ENCODE measurements at places on chromosomes 7 and 10. TPM values are rescaled to one million over a fixed set of nuclear protein-coding genes. Genes with fewer than 3 reads are reported as not detected.
A peak's percentile ranks its signal among the peaks of the same experiment; 100 is the strongest.

DNA sequence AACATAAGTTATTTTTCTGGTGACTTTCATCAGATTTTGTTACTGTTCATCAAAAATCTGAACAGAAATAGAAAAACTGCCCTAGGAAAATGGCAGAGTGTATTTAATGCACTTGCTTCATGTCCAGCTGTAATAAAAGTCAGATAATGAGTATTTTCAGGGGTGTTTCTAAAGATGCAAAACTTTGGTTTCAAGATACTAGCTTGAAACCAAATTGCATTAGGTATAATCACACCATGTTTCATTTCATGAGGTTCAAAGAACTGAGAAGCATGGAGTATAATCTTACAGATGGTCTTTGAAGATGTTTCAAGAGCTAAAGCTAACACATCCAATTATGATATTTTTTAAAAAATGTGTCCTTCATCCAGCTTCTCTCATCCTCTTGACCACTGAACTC, 128.9 kb downstream of the NRCAM start:
- H3K4me1 ChIP-seq = no peaks in the 10 kb centered on the region
- H3K27me3 ChIP-seq = no peaks in the 10 kb centered on the region
- no peak overlapping the region for H3K4me3 ChIP-seq
- DNase-seq = no peak

- no peaks in the 10 kb centered on the region for H3K4me1 ChIP-seq
- H3K4me3 ChIP-seq = no peak overlapping the region
- no peak for DNase-seq
Observed at GRCh38 chr10:36468620-36469019, 656.8 kb upstream of the ANKRD30A start.

DNA sequence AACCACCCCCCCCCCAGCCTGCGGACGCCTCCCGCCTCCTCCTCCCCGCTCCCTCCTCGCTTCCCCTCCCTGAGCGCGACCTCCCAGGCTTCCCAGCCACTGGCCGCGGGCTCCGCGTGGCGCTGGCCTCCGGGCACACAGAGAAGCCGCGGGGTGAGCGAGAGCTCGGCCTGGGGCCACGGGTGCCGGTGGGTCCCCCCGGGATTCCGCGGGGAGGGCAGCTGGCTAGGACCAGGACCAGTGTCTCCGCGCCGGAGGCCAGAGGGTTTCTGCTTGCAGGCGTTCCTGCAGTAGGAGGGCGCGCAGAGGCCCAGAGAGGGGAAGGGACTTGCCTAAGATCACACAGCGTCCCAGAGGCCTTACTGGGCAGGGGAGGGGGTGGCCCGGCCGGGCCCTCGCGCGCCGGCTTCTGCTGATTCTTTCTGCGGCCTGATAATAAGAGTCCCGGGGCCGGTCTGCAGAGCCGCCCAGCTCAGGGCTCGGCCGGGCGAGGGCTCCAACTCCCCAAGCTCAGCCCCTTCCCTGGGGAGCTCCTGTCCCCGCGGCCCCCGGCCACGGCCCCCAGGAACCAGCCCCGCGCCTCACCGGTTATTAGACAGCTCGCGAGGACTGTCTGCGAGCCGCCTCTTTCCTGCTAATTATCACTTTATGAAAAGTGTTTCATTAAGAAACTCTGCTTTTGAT, 10.1 kb downstream of the UNCX start:
- peaks cover 10% of the 10 kb centered on the region for H3K27me3 ChIP-seq
- DNase-seq = no peak
- H3K4me1 ChIP-seq = peaks cover 23% of the 10 kb centered on the region
- H3K36me3 ChIP-seq = no peaks in the 10 kb centered on the region
- no peak overlapping the region for H3K27ac ChIP-seq
- no peak overlapping the region for H3K4me3 ChIP-seq

DNA sequence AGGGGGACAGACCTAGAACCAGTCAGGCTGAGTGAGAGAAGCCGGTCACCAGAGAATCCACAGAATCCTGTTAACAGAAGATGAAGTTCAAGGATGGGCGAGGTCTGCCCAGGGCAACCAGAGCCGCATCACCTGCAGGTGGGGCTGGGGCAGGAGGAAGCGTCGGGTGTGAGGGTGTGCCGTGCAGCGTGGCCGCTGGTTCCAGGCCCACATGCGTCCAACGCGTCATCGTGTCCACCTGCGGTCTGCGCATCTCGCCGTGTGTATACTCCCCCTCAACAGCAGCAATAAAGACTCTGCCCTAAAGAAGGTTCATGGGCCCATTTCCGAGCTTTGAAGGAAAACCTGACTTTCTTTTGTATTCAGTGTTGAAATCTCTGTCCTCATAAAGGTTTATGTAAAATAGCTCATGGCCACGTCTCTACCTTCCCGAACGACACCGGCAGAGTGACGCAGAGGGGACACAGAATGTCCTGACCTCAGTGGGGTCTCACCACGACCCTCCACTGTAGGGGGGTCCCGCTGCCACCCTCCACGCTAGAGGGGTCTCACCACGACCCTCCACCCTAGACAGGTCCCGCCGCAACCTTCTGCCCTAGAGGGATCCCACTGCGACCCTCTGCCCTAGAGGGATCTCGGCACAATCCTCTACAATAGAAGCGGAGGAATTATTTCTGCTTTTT, 446.9 kb downstream of the PTPRN2 start:
- no peaks in the 10 kb centered on the region for H3K36me3 ChIP-seq
- no peak overlapping the region for H3K27ac ChIP-seq
- H3K4me1 ChIP-seq = no peaks in the 10 kb centered on the region
- H3K27me3 ChIP-seq = no peaks in the 10 kb centered on the region

- H3K4me1 ChIP-seq = no peaks in the 10 kb centered on the region
- no peak overlapping the region for H3K27ac ChIP-seq
- no peak overlapping the region for H3K4me3 ChIP-seq
- DNase-seq = no peak
- no peaks in the 10 kb centered on the region for H3K36me3 ChIP-seq
Observed at GRCh38 chr7:126720232-126720631, 532.5 kb downstream of the GRM8 start.

SPAM1 gene
- total RNA-seq = not detected

- H3K27me3 ChIP-seq = no peaks in the 10 kb centered on the region
- no peak for DNase-seq
- H3K4me1 ChIP-seq = peaks cover 4% of the 10 kb centered on the region
- H3K27ac ChIP-seq = no peak overlapping the region
- no peaks in the 10 kb centered on the region for H3K36me3 ChIP-seq
Observed at GRCh38 chr10:101056365-101057151, 5.2 kb upstream of the KAZALD1 start.

DNA sequence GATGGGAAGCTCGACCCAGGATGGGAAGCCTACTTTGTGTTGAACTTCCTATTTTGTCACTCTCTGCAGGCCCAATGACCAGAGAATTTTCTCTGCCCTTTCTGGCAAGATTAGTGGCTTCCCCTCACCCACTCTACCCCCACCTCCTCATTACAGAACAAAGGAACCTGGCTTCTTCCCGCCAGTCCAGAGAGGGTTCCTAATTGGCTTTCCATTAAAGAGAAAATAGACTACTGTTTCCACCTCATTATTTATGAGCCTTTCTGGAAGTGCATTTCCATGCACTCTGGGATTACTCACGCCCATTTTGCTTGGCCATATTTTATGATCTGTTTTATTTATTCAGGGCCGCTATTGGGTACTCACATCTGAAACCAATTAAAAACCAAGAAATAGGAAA, 94.9 kb upstream of the TCF7L2 start:
- no peak for DNase-seq
- no peak overlapping the region for H3K4me3 ChIP-seq
- no peak overlapping the region for H3K27ac ChIP-seq
- no peaks in the 10 kb centered on the region for H3K27me3 ChIP-seq

GRCh38 chr7:84092207-84092606, 102.4 kb downstream of the SEMA3A start:
- no peak overlapping the region for H3K4me3 ChIP-seq
- DNase-seq = no peak
- H3K4me1 ChIP-seq = peaks cover 5% of the 10 kb centered on the region
- H3K36me3 ChIP-seq = no peaks in the 10 kb centered on the region

MMD2 gene
- not detected for total RNA-seq

TMEM209 gene
- total RNA-seq = 31.0 TPM

GRCh38 chr7:25353196-25353595, 124.9 kb upstream of the NPVF start:
- no peak overlapping the region for H3K4me3 ChIP-seq
- no peaks in the 10 kb centered on the region for H3K27me3 ChIP-seq
- no peak overlapping the region for H3K27ac ChIP-seq
- no peak for DNase-seq
- H3K4me1 ChIP-seq = no peaks in the 10 kb centered on the region
- H3K36me3 ChIP-seq = no peaks in the 10 kb centered on the region

DNA sequence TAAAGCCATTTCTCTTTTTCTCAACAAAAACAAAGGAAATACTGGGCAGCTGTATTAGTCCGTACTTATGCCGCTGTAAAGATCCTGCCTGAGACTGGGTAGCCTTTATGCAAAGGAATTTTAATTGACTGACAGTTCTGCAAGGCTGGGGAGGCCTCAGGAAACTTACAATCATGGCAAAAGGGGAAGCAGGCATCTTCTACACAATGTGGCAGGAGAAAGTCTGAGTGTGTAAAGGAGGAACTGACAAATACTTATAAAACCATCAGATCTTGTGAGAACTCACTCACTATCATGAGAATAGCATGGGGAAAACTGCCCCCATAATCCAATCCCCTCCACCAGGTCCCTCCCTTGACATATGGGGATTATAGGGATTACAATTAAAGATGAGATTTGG, 264.3 kb downstream of the SEMA3A start:
- H3K4me1 ChIP-seq = no peaks in the 10 kb centered on the region
- no peak overlapping the region for H3K27ac ChIP-seq
- H3K27me3 ChIP-seq = no peaks in the 10 kb centered on the region
- H3K36me3 ChIP-seq = no peaks in the 10 kb centered on the region
- H3K4me3 ChIP-seq = no peak overlapping the region

- no peak for DNase-seq
- no peak overlapping the region for H3K4me3 ChIP-seq
- no peaks in the 10 kb centered on the region for H3K36me3 ChIP-seq
- no peaks in the 10 kb centered on the region for H3K27me3 ChIP-seq
- H3K27ac ChIP-seq = no peak overlapping the region
Observed at GRCh38 chr7:111841596-111842205, 279.4 kb upstream of the IMMP2L start.

DNA sequence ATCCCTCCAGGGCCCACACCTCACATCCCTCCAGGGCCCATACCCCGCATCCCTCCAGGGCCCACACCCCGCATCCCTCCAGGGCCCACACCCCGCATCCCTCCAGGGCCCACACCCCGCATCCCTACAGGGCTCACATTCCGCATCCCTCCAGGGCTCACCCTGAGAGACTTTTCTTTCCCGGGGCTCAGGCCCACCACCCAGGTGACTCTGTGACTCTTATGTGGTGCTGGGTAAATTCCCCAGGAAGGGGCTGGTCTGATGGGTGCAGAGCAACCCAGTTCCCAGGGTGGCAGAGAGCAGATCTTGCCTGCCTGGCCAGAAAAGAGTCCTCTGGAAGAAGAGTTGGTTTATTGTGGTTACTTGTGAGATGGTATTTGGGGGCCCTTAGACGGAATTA, 290.7 kb downstream of the TCERG1L start:
- H3K27ac ChIP-seq = no peak overlapping the region
- DNase-seq = no peak
- no peak overlapping the region for H3K4me3 ChIP-seq

DNA sequence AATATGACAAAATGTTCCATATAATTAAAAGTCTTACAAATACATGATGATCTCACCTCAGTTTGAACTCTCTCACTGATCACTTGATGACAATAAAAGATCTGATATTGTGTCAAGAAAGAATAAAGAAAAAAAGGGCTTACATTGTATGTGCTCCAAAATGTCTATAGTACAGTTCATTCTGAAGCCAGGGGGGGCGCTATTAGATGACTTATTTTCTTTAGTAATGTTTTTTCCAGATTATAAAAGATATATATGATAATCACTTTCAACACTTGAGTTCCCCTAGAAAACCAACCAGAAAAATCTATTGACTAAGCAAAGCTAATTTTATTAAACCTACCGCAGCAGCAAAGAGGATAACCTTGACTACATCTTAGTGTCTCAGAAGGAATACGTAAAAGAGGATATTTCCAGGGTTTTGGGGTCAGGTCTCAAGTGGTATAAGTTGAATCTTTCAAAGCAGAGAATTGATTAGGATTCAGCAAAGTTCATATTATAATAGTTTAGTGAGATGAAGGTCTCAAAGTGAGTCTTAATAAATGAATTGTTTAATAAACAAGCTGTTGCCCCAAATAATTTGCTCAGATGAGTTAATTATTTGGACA, 55.8 kb downstream of the PTN start:
- no peaks in the 10 kb centered on the region for H3K4me1 ChIP-seq
- H3K36me3 ChIP-seq = no peaks in the 10 kb centered on the region
- no peak overlapping the region for H3K4me3 ChIP-seq
- no peak for DNase-seq
- no peaks in the 10 kb centered on the region for H3K27me3 ChIP-seq
- H3K27ac ChIP-seq = no peak overlapping the region

- no peaks in the 10 kb centered on the region for H3K4me1 ChIP-seq
- no peak overlapping the region for H3K4me3 ChIP-seq
- no peaks in the 10 kb centered on the region for H3K36me3 ChIP-seq
Observed at GRCh38 chr10:20552382-20552781, 344.7 kb downstream of the NEBL start.

HMX3 gene
- total RNA-seq = 0.33 TPM

TLX1 gene
- not detected for total RNA-seq

TMEM196 gene
- total RNA-seq = not detected

DNA sequence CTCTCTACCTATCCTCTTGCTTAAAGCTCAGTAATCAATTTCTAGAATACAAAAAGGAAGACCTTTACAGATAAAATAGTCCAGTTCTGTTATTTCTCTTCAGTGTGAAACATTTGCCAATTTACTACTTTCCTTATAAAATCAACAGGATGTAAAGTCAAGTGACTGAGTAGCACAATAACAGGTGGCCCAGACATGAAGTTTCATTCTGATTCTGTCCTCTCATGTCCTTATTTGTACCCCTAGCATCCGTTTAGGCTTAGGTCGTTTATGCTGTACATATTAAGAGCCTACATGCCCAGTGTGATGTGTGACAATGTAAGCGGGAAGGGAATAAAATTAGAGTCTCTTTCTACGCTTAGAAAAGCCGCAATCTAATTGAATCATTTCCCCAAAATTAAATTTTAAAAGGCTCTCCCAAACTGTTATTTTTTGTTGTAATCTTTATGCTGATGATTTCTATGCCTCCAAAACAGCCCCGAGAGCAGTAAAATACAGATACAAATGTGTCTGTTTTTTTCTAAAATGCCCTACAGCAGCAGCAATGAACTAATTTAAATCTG, 29.1 kb downstream of the EPC1 start:
- no peak for DNase-seq
- peak overlapping the region; percentile 57 for H3K27ac ChIP-seq
- H3K27me3 ChIP-seq = no peaks in the 10 kb centered on the region
- no peak overlapping the region for H3K4me3 ChIP-seq
- H3K36me3 ChIP-seq = peaks cover 10% of the 10 kb centered on the region
- peaks cover 35% of the 10 kb centered on the region for H3K4me1 ChIP-seq

MAGI2 gene
- total RNA-seq = 0.10 TPM

SPDYE2B gene
- not detected for total RNA-seq

- no peaks in the 10 kb centered on the region for H3K36me3 ChIP-seq
- DNase-seq = no peak
- H3K27ac ChIP-seq = no peak overlapping the region
- no peaks in the 10 kb centered on the region for H3K4me1 ChIP-seq
Observed at GRCh38 chr10:10687751-10688150, 329.9 kb upstream of the CELF2 start.

Data from T-cell (primary cell).